ENCODE measurements at places on chromosomes 1 and 21.

- DNase-seq: no peak
These were observed 55.7 kb downstream of the ADGRL4 start for GRCh38 chr1:78950826-78951225.

GRCh38 chr1:247557926-247558674, 9.2 kb downstream of the GCSAML start:
- DNase-seq: no peak

DNA sequence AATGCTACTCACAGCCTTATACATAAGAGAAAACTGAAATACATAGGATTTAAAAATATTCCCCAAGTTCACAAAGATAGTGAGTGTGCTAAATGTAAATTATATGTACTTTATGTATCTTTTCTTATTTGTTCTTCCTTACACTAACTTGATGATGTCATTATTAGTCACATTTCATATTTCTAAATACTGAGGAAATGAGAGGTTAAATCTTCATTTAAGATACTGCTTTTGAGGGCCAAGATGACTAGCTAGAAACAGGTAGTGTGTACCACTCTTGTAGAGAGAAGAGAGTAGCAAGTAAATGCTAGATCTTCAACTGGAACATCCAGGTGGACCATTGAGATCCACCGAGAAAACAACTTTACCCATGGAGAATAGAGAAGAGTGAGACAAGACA, 29.8 kb downstream of the PYHIN1 start:
- DNase-seq: no peak

DNA sequence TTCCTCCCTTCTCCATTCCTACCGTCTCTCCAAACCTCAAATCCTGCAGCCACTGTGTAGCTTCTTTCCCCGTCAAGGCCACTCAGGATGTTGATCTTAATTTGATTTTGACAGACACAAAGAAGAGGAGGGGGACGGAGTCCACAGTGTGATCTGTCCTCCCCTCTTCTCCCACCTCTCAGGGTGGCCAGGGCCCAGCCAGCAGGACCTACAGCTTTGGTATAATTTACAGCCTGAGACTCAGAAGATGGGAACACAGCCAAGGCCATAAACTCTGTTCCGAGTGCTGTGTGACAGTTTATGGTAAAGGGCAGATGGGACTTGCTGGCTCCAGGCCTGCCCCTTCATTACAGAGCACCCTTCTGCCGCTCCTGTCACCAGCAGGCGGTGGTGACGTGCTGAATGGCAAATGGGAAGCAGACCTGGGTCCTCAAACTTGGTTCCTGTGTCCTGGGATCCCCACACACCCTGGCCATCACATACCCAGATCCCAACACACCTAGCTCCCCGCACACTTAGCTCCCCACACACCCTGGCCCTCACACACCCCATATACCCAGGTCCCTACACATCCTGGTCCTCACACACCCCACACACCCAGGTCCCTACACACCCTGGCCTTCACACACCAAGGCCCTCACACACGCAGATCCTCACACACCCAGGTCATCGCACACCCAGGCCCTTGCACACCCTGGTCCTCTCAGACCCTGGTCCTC, 71.6 kb downstream of the CD2 start:
- peak; percentile 68 for DNase-seq

- DNase-seq: no peak
These were observed 276.6 kb downstream of the CHRM3 start for GRCh38 chr1:239662950-239663349.

DNA sequence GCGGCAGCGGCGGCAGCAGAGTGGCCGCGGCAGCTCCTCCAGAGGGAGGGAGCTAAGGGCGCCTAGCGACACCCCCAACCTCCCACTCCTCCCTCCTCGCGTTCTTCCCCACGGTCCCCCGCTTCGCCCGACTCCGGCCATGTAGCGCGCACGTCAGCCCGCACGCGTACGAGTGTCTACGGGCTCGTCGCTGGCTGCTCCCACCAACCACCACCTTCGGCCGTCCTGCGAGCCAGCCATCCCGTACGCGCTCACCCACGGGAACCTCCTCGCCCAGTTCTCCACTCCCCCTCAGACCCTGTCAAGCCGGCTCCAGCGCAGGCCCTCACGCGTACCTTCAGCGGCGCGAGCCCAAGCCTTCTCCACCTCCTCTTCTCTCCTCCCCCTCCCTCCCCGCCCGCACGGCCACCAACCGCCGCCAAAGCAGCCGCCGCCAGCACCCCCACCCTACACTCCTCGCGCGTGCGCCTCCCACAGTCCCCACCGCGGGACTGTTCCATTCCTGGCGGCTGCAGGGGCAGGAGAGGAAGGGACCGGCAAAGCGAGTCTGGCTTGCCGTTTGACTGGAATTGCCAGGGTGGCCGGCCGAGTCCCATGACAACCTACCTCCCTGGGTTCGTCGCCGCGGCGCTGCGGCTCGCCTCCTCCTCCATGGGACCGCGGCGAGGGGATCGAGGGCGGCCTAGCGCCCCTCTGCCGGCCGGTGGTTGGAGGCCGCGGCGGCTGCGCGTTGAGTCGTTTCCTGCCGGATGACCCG, at the start of gene YY1AP1:
TSS of gene YY1AP1 (minus strand) at position 451 of the 757 bp plus-strand sequence. CDS start 8,338 bp downstream, outside the sequence.
- DNase-seq: peak; percentile 95

GRCh38 chr1:210384625-210385024, 55.9 kb downstream of the HHAT start:
- no peak for DNase-seq

- DNase-seq: no peak
These were observed 25.0 kb upstream of the PHTF1 start for GRCh38 chr1:113784104-113784779.

DNA sequence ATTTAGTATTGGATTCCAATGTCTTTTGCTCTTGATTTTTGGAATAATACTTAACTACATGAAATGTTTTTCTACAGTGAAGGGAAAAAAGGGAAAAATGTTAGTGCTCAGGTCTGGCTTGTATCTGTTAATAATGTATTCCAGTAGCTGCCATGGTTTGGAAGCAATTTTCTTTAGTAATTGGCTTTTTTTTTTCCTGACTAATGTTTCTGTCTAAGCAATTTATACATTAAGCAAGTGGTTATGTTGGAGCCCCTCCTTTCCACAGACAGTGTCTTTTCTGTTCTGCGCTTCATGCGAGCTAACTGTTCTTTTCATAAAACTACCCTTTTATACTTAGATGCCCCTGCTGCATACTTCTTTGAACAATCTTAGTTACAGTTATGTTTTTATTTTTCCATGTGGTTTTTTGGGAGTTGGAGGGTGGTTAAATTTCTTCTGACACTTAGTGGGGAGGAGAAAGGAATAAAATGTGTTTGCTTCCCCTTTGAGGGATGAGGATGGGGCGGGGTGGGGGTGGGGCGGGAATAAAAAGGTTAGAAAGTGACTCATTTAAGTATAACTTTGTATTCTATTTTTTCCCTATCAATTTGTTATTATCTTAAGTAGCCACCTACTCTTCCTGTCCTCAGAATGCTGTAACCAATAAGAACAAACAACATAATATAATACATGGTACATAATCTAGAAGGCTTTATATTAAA, 83.1 kb downstream of the CLIC4 start:
- no peak for DNase-seq

GRCh38 chr1:182806015-182806678, 16.6 kb downstream of the NPL start:
- DNase-seq: no peak

- DNase-seq: no peak
These were observed 21.9 kb downstream of the USP48 start for GRCh38 chr1:21761052-21761451.

DNA sequence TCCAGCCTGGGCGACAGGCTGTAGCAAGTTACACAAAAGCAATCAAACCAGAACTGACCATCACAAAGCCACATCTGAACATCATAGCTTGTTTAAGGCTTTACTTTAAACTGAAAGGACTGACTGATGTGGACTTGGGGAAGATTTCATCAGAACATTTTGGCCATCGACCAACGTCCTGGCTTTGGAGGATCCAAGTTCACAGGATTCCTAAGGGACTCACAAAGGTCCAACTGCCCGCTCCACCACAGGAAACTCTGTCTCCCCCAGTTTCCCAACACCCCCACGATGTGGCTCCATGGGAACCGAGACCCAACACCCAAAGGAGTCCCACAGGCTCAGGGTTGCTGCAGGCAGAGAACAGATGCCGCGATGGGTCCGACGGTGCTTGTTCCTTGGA, 9.3 kb downstream of the SSU72 start:
- no peak for DNase-seq

DNA sequence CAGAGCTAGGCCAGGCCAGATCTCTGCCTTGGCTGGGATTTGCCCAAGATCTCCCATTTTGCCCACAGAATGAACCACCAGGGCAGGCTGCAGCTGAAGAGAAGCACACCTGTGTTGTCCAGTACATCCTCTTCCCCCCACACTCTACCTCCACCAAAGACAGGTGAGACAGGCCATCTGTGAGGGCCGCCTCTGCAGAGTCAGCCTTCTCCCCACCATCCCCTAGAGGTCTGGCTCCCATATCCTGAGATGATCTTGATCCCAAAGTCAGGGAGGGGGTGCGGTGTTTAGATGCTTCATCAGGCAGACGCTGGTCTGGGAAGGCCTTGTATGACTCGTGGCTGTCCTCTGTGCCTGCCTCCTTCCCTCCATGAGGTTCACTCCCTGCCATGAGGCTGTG, 28.7 kb downstream of the HYI start:
- no peak for DNase-seq

DNA sequence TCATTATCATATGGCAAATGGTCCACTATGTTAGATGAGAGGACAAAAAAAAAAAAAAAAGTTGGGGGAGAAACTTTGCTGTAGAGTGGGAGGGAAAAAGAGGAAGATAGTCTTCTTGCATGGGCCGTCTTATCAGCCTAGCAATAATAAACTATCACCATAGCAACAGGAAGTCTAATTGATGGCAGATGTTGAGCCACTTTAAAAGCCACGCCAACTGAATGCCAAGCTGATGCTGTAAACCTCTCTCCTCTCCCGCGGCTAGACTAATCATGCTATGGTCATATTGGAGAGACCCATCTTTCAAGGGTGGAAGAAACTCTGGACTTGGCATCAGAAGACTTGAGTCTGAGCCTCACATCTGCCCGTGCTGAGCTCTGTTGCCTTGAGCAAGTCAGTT, 122.2 kb upstream of the HOOK1 start:
- DNase-seq: no peak

GRCh38 chr1:41696381-41696780, 211.9 kb upstream of the EDN2 start:
- peak; percentile 71 for DNase-seq

DNA sequence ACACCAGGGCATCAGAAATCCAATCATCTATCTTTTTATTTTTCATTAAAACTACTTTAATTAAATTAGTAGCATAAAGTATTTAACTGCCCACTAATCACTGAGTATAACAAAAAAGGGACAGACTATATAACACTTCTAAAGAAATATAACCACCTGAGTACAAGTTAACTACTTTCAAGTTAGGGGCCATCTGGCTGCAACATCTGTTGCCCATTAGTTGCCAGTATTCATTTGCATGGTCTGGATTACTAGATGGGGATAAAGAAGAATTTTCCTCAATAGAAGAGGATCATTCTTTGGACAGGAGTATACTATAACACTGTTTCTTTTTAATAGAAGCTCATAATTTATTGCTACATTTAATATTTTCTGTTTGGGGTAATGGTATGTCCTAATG, 446.4 kb downstream of the AMY1C start:
- no peak for DNase-seq

GRCh38 chr1:223271085-223271781, 92.7 kb downstream of the SUSD4 start:
- no peak for DNase-seq

GRCh38 chr1:198623752-198624647, 14.8 kb upstream of the PTPRC start:
- DNase-seq: no peak

- no peak for DNase-seq
These were observed 565.2 kb downstream of the LTN1 start for GRCh38 chr21:28427394-28428022.

DNA sequence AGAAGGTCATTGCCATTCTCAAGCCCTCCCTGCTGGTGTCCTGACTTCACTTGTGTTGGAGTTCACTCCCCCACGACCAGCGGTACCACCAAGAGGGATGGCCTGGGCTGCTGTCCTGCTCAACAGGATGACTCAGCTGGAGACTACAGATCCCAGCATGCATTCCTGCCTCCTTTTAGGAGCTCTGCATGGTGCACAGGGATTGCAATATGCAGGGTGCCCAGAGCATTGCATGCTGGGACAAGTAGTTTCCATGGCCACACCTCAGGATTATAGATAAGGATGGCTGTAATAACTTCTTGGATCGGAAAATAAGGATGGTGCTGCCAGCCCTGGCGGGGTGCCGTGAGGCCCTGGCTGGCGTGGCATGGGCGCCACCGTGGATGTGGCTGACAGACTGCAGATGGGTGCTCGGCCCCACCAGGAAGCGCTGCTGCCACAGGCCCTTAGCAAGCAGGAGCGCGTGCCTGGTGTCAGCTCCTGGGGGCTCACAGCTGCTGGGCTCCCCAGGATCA, 150.0 kb downstream of the CASZ1 start:
- no peak for DNase-seq

GRCh38 chr1:41864471-41865040, 54.2 kb downstream of the HIVEP3 start:
- DNase-seq: no peak

DNA sequence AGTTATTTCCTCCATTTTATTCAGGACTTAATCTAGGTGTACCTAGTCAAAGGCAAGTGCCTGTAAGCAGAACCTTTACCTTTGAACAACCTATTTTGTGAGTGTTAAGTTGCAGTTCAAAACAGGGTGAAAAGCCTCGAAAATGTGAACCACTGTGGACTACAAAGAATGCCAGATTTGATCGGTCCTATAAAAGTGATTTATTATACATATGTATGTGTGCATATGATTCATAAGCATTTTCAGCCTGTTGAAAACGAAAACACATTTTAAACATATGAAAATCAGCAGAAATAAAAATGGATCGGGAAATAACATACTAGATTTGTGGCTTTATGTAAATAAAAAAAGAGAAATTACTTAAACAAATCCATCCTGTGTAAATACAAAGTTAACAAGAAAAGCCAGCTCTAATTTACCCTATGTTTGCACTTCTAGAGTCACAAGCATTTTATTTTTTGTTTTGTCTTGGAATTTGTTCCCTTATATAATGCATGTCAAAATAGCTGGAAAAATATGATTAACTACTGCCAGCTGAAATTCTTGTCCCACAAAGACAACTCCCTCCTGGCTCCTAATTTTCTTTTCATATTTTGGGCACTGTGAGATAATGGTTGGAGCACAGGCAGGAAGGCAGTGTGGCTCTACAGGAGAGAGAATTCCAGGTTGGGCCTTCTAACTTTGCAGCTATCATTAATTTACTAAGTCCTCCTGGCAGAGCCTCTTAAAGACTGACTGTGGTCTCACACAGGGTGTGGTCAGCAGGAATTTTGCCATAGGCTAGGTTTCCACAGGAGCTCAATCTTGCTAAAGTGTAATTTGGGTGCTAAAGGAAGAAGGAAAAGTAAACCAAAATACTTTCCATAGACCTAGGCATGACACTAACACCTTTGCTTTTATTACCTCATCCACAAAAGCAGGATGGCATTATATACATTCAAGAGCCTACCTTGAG, 70.2 kb upstream of the CDC42BPA start:
- peak; percentile 19 for DNase-seq

GRCh38 chr1:42484382-42484781, 21.3 kb downstream of the CCDC30 start:
- DNase-seq: no peak

- DNase-seq: no peak
These were observed 29.2 kb downstream of the NEGR1 start for GRCh38 chr1:72253132-72253531.

- DNase-seq: no peak
These were observed 449.0 kb downstream of the MATN1 start for GRCh38 chr1:30274173-30274970.

GRCh38 chr1:26395754-26396153, 14.9 kb upstream of the LIN28A start:
- no peak for DNase-seq

All from femur (tissue), 1 donor.